PC-3 (cell line): ENCODE measurements at places on chromosomes 5 and 9. TPM values are rescaled to one million over a fixed set of nuclear protein-coding genes. Genes with fewer than 3 reads are reported as not detected.

DNA sequence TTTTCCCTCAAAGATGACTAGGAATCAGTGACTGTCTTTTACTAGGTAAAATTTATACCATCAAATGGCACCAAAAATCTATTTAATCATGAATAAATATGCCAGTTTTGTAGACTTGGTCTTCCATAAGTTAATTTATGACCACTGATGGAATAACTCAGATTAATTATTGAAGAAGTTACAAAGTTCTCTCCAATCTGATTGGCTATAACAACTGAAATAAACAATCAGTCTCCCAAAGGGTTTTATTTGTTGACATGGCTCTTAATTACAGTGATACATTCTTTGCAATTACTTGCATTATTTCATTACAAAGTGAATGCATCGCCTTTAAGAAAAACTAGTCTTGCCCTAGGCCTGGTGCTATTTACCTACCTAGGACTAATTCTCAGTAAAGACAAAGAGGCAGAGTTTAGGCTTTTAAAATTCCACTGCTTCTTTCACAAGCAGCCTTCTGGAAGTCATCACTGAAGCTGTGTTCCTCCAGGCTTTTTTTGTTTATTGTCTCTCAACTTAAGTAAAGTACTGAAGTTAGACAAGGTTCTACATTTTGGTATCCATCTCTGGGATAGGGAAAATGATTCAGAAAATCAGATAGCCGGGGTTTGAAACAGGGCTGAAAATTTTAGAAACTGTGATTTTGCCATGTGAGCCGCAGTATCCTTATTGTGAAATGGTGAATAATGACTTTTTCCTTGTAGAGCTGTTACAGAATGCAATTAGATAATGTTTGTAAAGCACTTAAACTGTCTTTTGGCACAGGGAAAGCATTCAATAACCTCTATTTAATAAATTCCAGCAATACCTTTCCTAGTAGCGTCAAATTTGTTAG, 2.5 kb downstream of the STOM start:
- no peak for DNase-seq
- H3K4me1 ChIP-seq: peaks cover 20% of the 10 kb centered on the region
- H3K4me3 ChIP-seq: no peak overlapping the region
- no peaks in the 10 kb centered on the region for H3K36me3 ChIP-seq
- H3K27me3 ChIP-seq: no peaks in the 10 kb centered on the region

DNA sequence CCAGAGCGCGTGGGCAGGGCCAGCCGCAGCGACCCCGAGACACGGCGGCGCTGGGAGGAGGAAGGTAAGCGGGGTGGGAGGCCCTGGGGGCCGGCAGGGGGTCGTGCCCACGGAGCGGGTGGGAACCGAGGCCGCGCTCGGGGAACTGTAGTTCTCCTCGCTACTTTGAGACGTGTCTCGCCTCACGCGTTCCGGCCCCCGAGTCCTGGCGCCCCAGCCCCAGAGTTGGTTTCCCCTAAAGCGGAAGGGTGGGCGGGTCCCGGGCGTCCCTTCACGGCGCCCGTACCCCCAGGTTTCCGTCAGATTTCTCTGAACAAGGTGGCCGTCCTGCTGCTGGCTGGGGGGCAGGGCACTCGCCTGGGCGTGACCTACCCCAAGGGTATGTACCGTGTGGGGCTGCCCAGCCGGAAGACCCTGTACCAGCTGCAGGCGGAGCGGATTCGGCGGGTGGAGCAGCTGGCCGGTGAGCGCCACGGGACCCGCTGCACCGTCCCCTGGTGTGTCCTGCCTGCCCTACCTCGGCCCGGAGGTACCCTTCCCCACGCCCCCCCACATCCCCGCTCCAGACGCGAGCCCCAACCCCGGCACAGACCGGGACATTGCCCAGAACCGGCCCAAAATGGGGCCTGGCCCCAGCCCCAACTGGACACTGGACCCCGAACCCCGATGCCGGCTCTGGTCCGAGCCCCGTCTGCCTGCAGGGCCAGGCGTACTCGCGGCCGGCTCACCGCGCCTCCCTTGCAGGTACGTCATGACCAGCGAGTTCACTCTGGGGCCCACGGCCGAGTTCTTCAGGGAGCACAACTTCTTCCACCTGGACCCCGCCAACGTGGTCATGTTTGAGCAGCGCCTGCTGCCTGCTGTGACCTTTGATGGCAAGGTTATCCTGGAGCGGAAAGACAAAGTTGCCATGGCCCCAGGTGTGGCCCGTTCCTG, 709 bp downstream of the UAP1L1 start:
- peak overlapping the region; percentile 73 for H3K4me3 ChIP-seq
- DNase-seq: no peak
- peaks cover 5% of the 10 kb centered on the region for H3K4me1 ChIP-seq
- H3K27ac ChIP-seq: no peak overlapping the region

DNA sequence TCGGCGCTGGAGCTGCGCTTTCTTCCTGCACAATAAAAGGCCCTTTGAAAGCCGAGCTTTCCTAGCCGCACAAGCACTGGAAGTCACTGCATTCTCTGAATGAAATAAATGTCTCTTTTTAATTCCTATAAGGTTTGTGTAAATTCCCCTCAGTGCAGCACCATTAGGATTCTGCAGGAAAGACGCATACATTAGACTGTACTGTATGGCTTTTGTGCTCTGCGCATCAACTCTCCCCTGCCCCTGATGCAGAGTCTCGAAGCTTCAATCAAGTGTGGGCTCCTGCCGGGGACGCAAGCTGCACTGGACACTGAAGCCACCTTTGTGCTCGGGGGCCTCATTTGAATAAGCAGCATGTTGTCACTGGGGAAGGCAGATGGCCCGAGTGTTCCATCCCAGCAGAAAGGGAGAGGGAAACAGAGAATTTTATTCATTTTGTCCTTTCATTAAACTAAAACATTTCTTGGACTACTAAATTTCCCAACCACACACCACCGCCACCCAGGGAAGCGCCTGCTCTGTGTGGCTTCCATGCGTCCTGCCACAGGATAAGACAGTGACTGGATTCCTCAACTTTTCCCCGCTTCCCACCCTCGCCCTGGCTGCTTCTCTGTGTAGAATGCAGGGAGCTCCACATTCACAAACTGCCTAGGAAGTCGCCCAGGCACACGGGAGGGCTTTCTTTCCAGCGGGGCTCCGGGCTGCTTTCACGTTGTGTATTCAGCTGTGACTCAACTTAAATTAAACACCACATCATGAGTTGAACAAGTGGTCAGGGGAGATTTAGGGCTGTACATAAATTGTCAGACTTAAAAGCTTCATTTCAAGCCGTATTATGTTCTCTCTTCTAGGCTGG, 635.4 kb downstream of the IRX1 start:
- H3K27ac ChIP-seq: no peak overlapping the region
- H3K36me3 ChIP-seq: no peaks in the 10 kb centered on the region
- H3K4me1 ChIP-seq: no peaks in the 10 kb centered on the region

- DNase-seq: no peak
- H3K36me3 ChIP-seq: no peaks in the 10 kb centered on the region
- H3K4me3 ChIP-seq: no peak overlapping the region
- H3K27ac ChIP-seq: no peak overlapping the region
- H3K27me3 ChIP-seq: no peaks in the 10 kb centered on the region
Measured at GRCh38 chr9:90956026-90956810, 154.6 kb downstream of the SYK start.

GRCh38 chr5:139137697-139138096, 60.5 kb downstream of the SIL1 start:
- no peak overlapping the region for H3K27ac ChIP-seq
- H3K4me1 ChIP-seq: peaks cover 11% of the 10 kb centered on the region
- H3K27me3 ChIP-seq: no peaks in the 10 kb centered on the region
- H3K36me3 ChIP-seq: no peaks in the 10 kb centered on the region

GRCh38 chr5:40395251-40395650, 284.5 kb upstream of the PTGER4 start:
- no peaks in the 10 kb centered on the region for H3K36me3 ChIP-seq
- peaks cover 4% of the 10 kb centered on the region for H3K4me1 ChIP-seq
- DNase-seq: no peak
- no peak overlapping the region for H3K27ac ChIP-seq
- no peaks in the 10 kb centered on the region for H3K27me3 ChIP-seq

- DNase-seq: no peak
- H3K4me1 ChIP-seq: 0 out of 2 replicates have a peak, but pooled peaks cover 3% of the 10 kb centered on the region
- no peak overlapping the region for H3K27ac ChIP-seq
- H3K36me3 ChIP-seq: peaks cover 4% of the 10 kb centered on the region; the same call in 1 of the 2 replicates
Measured at GRCh38 chr9:110156416-110156815, 51.5 kb downstream of the C9orf152 start.

DNA sequence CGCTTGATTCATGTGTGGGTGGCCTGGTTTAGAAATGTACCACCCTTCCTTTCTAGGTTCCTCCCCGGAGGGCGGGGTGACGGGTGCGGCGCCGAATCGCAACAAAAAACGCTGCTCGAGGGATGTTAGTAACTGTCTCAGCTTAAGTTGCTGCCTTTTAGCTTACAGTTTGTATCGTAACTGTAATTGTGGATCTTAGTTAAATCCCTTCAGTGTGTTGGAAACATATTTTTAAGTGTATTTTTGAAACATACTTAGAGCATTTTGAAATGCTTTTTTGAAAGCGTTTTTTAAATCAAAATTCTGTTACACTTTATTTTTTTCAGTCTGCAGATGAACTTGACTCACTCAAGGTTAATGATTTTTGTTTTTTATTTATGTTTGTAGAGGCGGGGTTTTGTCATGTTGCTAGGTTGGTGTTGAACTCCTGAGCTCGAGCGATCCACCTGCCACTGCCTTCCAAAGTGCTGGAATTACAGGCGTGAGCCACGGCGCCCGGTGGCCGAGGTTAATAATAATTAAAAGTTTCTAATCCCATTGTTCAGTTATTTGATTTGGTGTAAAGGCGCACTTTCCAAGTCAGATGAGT, 997 bp upstream of the CHD1 start:
- H3K27me3 ChIP-seq: no peaks in the 10 kb centered on the region
- peak overlapping the region; percentile 98 for H3K4me3 ChIP-seq
- peaks cover 13% of the 10 kb centered on the region for H3K36me3 ChIP-seq
- DNase-seq: no peak
- peaks cover 21% of the 10 kb centered on the region for H3K4me1 ChIP-seq
- H3K27ac ChIP-seq: peak overlapping the region; percentile 99

- H3K4me3 ChIP-seq: no peak overlapping the region
- DNase-seq: peak; percentile 47
- no peaks in the 10 kb centered on the region for H3K36me3 ChIP-seq
Measured at GRCh38 chr5:143002459-143003327, 232.5 kb downstream of the ARHGAP26 start.

GRCh38 chr9:126521976-126522590, 91.6 kb upstream of the LMX1B start:
- peaks cover 40% of the 10 kb centered on the region for H3K27me3 ChIP-seq
- no peaks in the 10 kb centered on the region for H3K36me3 ChIP-seq
- peaks cover 10% of the 10 kb centered on the region for H3K4me1 ChIP-seq
- DNase-seq: no peak
- H3K27ac ChIP-seq: no peak overlapping the region

GRCh38 chr5:109455598-109456096, 45.9 kb upstream of the PJA2 start:
- H3K27me3 ChIP-seq: no peaks in the 10 kb centered on the region
- peaks cover 9% of the 10 kb centered on the region for H3K4me1 ChIP-seq
- peak; percentile 83 for DNase-seq
- no peaks in the 10 kb centered on the region for H3K36me3 ChIP-seq
- peak overlapping the region; percentile 36 for H3K27ac ChIP-seq

DNA sequence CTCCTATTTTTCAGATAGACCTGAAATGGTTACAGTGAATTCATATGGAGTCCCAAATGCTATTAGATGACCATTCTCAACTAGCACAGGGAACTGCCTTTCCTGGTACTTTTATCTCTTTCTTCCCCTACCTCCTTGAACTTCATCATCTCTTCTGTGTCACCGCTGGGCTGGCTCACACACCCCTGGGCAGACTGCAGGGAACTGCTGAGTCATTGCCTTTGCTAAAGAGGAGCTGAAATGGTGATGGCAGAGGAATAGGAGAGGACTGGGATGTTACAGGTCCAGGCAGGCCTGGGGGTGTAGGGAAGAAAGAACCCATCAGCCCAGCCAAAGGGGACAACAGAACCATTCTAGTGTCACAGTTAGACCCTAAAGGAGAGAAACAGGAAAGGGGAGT, 322.3 kb downstream of the ASTN2 start:
- H3K36me3 ChIP-seq: no peaks in the 10 kb centered on the region
- no peak for DNase-seq
- H3K27me3 ChIP-seq: no peaks in the 10 kb centered on the region

GRCh38 chr5:6582507-6583048, 50.3 kb downstream of the NSUN2 start:
- H3K4me3 ChIP-seq: no peak overlapping the region
- no peaks in the 10 kb centered on the region for H3K4me1 ChIP-seq
- peaks cover 54% of the 10 kb centered on the region for H3K27me3 ChIP-seq
- H3K27ac ChIP-seq: no peak overlapping the region
- no peak for DNase-seq

- peaks cover 13% of the 10 kb centered on the region for H3K4me1 ChIP-seq
- no peaks in the 10 kb centered on the region; the same call in 1 of the 2 replicates for H3K36me3 ChIP-seq
- DNase-seq: no peak
- H3K27me3 ChIP-seq: no peaks in the 10 kb centered on the region
- H3K27ac ChIP-seq: no peak overlapping the region
Measured at GRCh38 chr5:172951371-172952033, 7.7 kb upstream of the RPL26L1 start.

GRCh38 chr9:70083429-70083828, 39.8 kb downstream of the MAMDC2 start:
- peaks cover 21% of the 10 kb centered on the region; the same call in 1 of the 2 replicates for H3K4me1 ChIP-seq
- no peak overlapping the region for H3K4me3 ChIP-seq
- DNase-seq: no peak
- H3K27me3 ChIP-seq: no peaks in the 10 kb centered on the region
- H3K27ac ChIP-seq: no peak overlapping the region
- no peaks in the 10 kb centered on the region for H3K36me3 ChIP-seq

DNA sequence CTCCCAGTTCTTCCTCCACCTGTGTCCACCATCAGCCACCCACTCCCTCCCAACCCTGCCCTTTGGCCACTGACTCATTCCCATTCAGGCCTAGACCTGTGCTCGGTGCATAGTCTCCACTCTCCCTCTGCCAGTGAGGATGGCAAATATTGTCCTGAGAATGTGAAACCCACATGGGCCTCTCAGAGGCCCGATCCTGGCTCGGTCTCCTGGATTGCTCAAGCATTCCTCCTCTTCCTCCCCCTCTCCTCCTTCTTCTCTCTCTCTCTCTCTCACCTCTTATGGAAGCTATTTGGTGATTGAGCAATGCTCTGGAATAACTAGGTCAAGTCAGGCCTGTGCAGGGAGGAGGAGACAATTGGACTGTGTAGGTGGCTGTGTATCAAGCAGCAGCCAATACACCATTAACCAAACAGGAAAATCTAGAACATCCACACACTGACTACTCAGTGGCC, 99.9 kb downstream of the KLF4 start:
- no peak overlapping the region for H3K27ac ChIP-seq
- no peaks in the 10 kb centered on the region for H3K36me3 ChIP-seq
- no peaks in the 10 kb centered on the region for H3K4me1 ChIP-seq

GRCh38 chr5:17441351-17441750, 56.7 kb upstream of the TAF11L2 start:
- H3K36me3 ChIP-seq: no peaks in the 10 kb centered on the region
- peak; percentile 50 for DNase-seq
- H3K4me1 ChIP-seq: peaks cover 14% of the 10 kb centered on the region
- H3K27ac ChIP-seq: no peak overlapping the region
- H3K27me3 ChIP-seq: no peaks in the 10 kb centered on the region

GRCh38 chr9:75491533-75491932, 398.9 kb upstream of the PCSK5 start:
- H3K27me3 ChIP-seq: no peaks in the 10 kb centered on the region
- no peak overlapping the region for H3K27ac ChIP-seq
- DNase-seq: no peak
- H3K36me3 ChIP-seq: no peaks in the 10 kb centered on the region
- no peak overlapping the region for H3K4me3 ChIP-seq
- H3K4me1 ChIP-seq: no peaks in the 10 kb centered on the region

GZMA gene
- not detected in 2 replicates for total RNA-seq

SLC36A2 gene
- not detected in 2 replicates for total RNA-seq

PHYHD1 gene
- total RNA-seq: 1.6 TPM in 1 of 2 replicates, not detected in the other

TEX48 gene
- 2.4 TPM in 1 of 2 replicates, not detected in the other for total RNA-seq

CCL27 gene
- not detected in 2 replicates for total RNA-seq

PDZD2 gene
- 2.0 and 2.9 TPM in 2 replicates for total RNA-seq

TMEM171 gene
- total RNA-seq: 1.8 and 2.4 TPM in 2 replicates

SGCD gene
- total RNA-seq: 0.15 and 0.29 TPM in 2 replicates

MVB12B gene
- total RNA-seq: 7.2 and 9.6 TPM in 2 replicates

CDKN2B gene
- total RNA-seq: 32.2 and 32.7 TPM in 2 replicates
